ENCODE measurements at places on chromosomes 2 and 18. TPM values are rescaled to one million over a fixed set of nuclear protein-coding genes. Genes with fewer than 3 reads are reported as not detected.
A peak's percentile ranks its signal among the peaks of the same experiment; 100 is the strongest.

GRCh38 chr2:174004905-174005605, 39.9 kb upstream of the SP3 start:
- no peak overlapping the region for H3K4me3 ChIP-seq
- H3K27me3 ChIP-seq: no peaks in the 10 kb centered on the region
- no peak for DNase-seq
- no peaks in the 10 kb centered on the region for H3K4me1 ChIP-seq

- H3K4me1 ChIP-seq: peaks cover 65% of the 10 kb centered on the region
- H3K27ac ChIP-seq: peak within 1 kb of the TSS; percentile 89
- no peaks in the 10 kb centered on the region for H3K36me3 ChIP-seq
- peak within 1 kb of the TSS; percentile 90 for H3K4me3 ChIP-seq
- H3K27me3 ChIP-seq: no peaks in the 10 kb centered on the region
- peak; percentile 94 for DNase-seq
Measured at GRCh38 chr2:201260302-201260800, at the start of gene CASP8. Gene CASP8 (plus strand): TSS chr2:201260536. CDS start chr2:201266487, 5,951 bp downstream.

DNA sequence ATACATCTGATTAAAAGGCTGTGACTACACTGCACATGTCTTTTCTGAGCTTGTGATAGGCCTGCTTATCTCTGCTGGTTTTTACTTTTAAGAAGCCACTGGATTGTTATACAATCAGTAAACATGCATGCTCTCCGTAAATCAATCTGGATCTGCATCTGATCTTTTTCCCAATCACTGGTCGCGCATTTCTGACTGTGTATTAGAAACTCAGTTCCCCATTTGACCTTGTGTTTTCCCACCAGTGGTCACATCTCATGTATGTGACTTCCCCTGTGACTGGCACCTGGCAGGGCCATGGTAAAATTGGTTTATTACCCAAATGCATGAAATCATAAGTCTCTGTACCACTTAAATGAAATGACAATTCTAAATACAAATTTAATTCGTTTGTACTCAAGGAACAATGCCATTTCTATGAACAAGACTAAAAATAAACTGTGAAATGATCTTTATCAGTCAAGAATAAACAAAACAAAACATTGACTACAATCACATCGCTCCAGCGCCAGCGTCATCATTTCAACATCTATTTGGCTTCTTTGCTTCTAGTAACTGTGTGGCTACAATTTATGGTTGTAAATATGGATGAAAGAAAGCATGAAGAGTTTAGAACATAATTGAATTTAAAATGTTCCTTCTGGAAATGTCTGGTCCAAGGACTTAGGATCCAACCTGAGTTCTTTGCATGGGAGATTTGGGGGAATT, 396.6 kb upstream of the TRIB2 start:
- no peak overlapping the region for H3K27ac ChIP-seq
- no peak for DNase-seq
- H3K4me3 ChIP-seq: no peak overlapping the region
- H3K36me3 ChIP-seq: no peaks in the 10 kb centered on the region
- H3K4me1 ChIP-seq: peaks cover 20% of the 10 kb centered on the region

GRCh38 chr2:227082286-227082685, 81.7 kb downstream of the COL4A4 start:
- H3K4me1 ChIP-seq: no peaks in the 10 kb centered on the region
- no peaks in the 10 kb centered on the region for H3K27me3 ChIP-seq
- no peak for DNase-seq
- H3K4me3 ChIP-seq: no peak overlapping the region
- H3K27ac ChIP-seq: no peak overlapping the region

GRCh38 chr2:198385326-198385725, 580.9 kb downstream of the PLCL1 start:
- no peak overlapping the region for H3K4me3 ChIP-seq
- no peaks in the 10 kb centered on the region for H3K4me1 ChIP-seq
- DNase-seq: no peak
- no peak overlapping the region for H3K27ac ChIP-seq
- H3K36me3 ChIP-seq: no peaks in the 10 kb centered on the region

LPIN1 gene
- total RNA-seq: 4.9 TPM

NEU2 gene
- not detected for total RNA-seq

GRCh38 chr2:102418421-102418961, 4.5 kb upstream of the IL18RAP start:
- H3K36me3 ChIP-seq: no peaks in the 10 kb centered on the region
- DNase-seq: no peak
- no peak overlapping the region for H3K4me3 ChIP-seq
- H3K27me3 ChIP-seq: no peaks in the 10 kb centered on the region
- peaks cover 15% of the 10 kb centered on the region for H3K4me1 ChIP-seq
- H3K27ac ChIP-seq: no peak overlapping the region

GPAT2 gene
- total RNA-seq: not detected

DNA sequence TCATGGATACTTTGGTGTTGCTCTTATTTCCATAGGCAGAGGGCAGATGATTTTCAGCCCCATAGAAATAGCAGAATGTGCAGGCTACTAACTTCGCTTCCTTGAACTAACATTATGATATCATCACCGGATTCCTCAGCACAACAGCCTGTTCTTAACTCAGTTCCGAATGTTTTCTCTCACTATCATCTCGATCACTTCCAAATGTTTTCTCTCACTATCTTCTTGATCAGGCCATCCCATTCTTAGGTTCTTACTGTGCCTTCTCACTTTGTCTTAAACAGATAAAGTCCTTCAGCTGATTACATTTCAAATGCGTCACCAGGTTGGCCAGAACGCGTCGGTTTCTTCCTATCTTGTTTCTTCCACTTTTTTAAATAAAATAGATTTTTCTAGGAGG, 11.4 kb upstream of the MBD2 start:
- H3K4me1 ChIP-seq: no peaks in the 10 kb centered on the region
- H3K4me3 ChIP-seq: no peak overlapping the region

- no peaks in the 10 kb centered on the region for H3K36me3 ChIP-seq
- H3K4me1 ChIP-seq: peaks cover 89% of the 10 kb centered on the region
- H3K27me3 ChIP-seq: no peaks in the 10 kb centered on the region
- H3K4me3 ChIP-seq: peak overlapping the region; percentile 38
Measured at GRCh38 chr2:107263628-107264027, 377.7 kb upstream of the ST6GAL2 start.

- peak overlapping the region; percentile 91 for H3K27ac ChIP-seq
- no peaks in the 10 kb centered on the region for H3K27me3 ChIP-seq
- no peak overlapping the region for H3K4me3 ChIP-seq
Measured at GRCh38 chr18:27712066-27712465, 464.9 kb downstream of the CDH2 start.

All from Karpas-422 (cell line).